CD4-positive, alpha-beta T cell treated with Interleukin-17A for 1 hour (primary cell): ENCODE measurements at places on chromosomes 5 and 9.

- DNase-seq, result no peak
Observed at GRCh38 chr9:95047452-95048224, 269.9 kb downstream of the FANCC start.

GRCh38 chr9:374736-375135, 160.1 kb downstream of the DOCK8 start:
- DNase-seq, result no peak

GRCh38 chr9:93194641-93195040, 10.7 kb downstream of the WNK2 start:
- no peak for DNase-seq

GRCh38 chr9:22228542-22228941, 218.1 kb upstream of the DMRTA1 start:
- DNase-seq, result no peak

DNA sequence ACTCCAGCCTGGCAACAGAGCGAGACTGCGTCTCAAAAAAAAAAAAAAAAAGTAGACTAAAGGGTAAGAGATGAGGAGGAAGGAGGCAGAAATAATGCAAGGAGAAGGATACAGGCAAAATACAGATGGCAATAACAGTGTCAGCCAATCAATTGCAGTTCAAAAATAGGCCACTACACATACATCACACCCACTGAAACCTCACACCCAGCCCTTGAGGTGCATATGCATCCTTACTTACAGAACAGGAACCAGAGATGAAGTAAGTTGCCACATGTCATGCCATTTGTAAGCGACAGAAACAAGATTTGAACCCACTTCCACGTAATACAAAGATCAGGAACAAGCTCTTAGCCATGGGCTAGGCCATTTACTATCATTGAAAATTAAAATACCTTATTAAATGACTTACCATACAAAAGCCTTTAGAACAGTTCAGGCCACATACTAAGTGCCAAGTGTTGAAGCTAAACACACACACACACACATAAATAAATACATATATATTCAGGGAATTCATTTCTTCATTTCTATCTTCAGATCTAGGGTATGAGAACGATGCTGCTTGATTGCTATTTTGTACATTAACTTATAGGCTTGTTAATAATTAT, 98.4 kb downstream of the FNBP1 start:
- DNase-seq, result peak; percentile 84

- no peak for DNase-seq
Observed at GRCh38 chr5:117590944-117591343, 1016.3 kb upstream of the SEMA6A start.

DNA sequence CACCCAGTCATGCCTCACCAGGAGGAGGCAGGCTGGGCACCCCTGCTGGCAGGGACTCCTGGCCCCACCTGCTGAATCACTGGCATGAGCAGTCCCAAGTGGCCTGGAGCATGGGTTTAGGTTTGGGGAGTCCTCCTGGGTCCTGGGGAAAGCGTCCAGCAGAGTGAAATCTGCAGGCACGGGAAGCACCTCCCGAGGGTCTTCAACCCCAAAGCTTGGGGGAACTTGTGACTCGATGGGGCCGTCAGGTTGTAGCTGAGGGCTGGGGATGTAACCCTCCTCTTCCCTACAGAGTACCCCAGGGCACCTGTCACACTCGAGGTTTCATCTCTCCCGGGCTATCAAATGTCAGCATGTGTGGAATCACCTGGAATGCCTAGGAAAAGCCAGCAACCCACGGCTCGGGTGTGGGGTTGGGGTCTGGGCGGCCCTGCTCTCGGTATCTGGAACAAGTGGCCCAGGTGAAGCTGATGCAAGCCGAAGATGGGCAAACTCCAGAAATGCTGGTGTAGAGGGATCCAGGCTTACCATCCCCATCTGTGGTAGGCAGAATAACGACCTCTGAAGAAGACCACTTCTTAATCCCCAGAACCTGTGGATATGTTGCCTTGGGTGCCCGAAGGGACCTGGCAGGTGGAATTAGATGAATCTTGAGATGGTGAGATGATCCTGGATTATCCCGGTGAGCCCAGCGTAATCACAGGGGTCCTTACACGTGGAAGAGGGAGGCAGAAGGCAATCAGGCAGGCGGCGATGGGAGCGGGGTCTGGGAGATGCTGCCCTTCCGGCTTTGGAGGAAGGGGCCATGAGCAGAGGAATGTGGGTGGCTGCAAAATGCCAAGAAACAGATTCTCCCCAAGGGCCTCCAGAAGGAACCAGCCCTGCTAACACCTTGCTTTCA, 6.1 kb upstream of the RASGEF1C start:
- DNase-seq, result no peak

GRCh38 chr9:114732823-114733222, 50.8 kb upstream of the TEX48 start:
- DNase-seq, result no peak

- DNase-seq, result no peak
Observed at GRCh38 chr5:176797456-176798050, 12.8 kb upstream of the UNC5A start.

- no peak for DNase-seq
Observed at GRCh38 chr5:115686738-115687074, 60.9 kb upstream of the TMED7 start.

GRCh38 chr9:78298046-78298765, 1.3 kb downstream of the PSAT1 start:
- DNase-seq, result no peak

DNA sequence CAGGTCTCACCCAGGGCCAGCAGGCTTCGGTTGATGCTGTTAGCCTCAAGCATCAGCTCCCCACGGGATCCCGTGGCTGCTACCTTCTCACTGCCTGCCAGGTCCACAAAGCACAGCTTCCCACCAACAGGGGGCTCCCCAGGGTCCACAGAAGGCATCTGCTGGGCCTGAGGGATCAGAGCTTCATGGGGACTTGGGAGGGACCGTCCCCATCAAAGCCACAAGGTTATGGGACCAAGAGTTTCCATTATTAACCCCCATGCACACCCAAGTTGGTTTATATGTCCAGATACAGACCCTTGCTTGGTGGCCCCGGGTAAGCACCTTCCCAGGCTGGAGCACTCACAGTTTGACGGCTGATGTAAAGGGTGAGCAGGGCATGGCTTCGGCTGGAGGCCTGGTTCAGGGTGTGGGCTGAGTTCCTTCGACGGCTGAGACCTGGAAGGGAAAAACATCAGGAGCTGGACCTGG, 3.0 kb downstream of the KIF12 start:
- DNase-seq, result no peak

GRCh38 chr9:90600029-90600428, 42.6 kb downstream of the DIRAS2 start:
- no peak for DNase-seq

DNA sequence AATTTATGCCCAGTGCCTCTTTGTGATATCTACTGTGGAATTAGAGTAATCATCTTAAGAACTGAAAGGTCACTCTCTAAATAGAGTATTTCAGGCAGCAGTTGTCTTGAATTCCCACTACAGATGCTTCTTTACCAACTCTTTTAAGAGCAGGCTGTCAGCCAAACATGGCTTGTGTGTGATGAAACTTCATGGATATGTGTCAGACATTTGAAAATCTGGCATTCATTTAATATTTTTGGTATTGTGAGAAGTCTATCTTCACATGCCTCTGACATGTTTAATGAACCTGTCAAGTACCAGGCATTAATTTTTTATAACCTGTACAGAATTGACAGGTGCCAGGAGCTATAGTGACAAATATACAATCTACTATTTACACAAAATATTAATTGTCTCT, 318.6 kb downstream of the CDH9 start:
- no peak for DNase-seq

- DNase-seq, result no peak
Observed at GRCh38 chr5:53942724-53943123, 367.6 kb downstream of the ARL15 start.

DNA sequence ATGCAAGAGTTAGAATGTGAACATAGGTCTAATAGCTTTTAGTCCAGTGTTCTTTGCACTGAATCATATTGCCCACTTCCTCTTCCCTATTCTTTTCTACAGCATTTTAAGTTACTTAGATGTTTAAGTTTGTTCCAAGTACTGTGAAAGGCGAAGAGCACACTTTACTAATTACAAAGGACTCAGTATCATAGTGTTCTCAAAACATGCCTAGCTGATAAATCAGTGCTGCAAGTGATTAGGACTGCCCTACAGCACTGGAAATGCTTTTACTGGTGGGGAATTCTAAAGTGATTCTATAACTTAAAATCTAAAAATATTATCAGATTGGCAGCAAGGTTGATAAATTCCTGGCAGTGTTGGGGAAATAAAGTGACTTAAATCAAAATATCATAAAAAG, 177.9 kb upstream of the KCNN2 start:
- no peak for DNase-seq

- no peak for DNase-seq
Observed at GRCh38 chr9:125867751-125868415, 120.7 kb downstream of the PBX3 start.

DNA sequence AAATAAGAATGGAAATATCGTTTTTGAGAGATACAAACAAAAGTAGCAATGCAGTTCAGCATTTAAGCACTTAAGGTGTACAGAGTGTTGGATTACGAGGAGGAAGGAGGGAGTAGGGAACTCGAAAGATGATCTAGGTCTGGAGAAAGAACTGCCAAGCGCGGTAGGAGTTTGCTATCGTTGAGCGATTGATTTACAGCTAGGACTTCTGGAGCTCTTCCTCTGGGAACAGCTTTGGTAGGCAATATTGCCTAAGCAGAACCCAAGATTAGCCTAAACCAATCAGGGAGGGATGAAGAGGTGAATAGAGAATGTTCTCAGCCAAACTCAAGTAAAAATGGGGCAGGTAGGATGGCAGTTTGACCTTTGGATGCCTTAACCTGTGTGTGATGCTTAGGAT, 965 bp downstream of the CLTA start:
- DNase-seq, result no peak

- no peak for DNase-seq
Observed at GRCh38 chr9:121607434-121608167, 43.8 kb upstream of the DAB2IP start.

DNA sequence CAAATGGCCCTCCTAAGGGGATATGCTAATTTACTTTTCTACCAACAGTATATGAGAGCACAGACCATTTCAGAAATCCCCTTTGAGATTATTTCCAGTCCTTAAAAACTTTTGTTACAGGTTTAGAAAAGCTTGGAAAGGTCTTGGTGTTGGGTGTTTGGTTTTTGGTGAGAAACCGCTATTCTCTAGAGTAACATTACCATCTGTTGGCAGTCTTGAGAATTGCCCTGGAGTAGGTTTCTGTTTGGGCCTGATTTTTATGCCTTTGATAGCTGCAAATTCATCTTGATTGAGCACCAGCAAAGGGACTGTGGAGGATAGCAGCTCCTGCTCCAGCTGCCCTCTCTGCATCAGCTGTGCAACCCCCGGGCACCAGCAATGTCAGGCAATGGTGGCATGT, 8.0 kb downstream of the NUDT2 start:
- peak; percentile 9 for DNase-seq

GRCh38 chr9:4617752-4618151, 44.3 kb upstream of the PLPP6 start:
- DNase-seq, result no peak

GRCh38 chr9:31597977-31598376, 786.5 kb upstream of the ACO1 start:
- DNase-seq, result peak; percentile 24

GRCh38 chr9:106600955-106601560, 261.9 kb upstream of the ZNF462 start:
- no peak for DNase-seq

DNA sequence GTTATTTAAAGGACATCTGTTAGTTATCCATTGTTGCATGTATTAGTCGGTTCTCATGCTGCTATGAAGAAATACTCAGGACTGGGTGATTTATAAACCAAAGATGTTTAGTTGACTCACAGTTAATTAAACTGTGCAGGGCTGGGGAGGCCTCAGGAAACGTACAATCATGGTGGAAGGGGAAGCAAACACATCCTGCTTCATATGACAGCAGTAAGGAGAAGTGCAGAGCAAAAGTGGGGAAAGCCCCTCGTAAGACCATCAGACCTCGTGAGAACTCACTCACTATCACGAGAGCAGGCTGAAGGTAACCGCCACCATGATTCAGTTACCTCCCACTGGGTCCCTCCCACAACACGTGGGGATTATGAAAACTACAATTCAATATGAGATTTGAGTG, 2064.1 kb downstream of the MAT2B start:
- DNase-seq, result no peak

DNA sequence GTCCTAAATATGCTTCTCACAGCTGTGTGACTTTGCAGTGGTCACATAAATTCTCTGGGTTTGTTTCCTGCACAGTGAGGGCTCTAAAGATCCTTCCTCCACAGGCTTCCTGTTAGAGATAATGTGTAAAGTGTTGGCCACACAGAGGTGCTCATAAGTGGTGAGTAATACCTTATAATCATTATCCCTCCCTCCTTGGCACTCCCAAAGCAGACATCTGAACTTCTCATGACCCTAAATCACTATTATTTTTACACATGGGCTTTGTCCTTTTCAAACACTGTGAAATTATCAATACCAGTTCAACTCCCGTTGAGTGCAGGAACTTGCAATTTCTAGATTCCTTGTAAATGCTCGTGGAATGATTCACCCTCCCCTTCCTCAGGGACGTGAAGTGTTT, 100.2 kb downstream of the BRINP1 start:
- no peak for DNase-seq

GRCh38 chr9:34623374-34624235, 3.3 kb upstream of the DCTN3 start:
- no peak for DNase-seq

- DNase-seq, result no peak
Observed at GRCh38 chr9:135617991-135618411, 21.3 kb downstream of the GLT6D1 start.

DNA sequence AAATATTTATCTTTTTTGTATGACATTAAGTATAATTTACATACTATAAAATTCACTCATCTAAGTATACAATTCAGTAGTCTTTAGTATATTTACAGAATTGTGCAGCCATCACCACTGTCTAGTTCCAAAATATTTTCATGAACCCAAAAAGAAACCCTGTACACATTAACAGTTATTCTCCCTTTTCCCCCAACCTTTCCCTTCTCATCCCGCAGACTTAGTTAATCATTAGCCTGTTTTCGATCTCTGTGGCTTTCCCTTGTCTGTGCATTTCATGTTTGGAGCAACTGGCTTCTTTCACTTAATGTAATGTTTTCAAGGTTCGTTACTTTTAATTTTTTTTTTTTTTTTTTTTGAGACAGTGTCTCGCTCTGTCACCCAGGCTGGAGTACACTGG, 37.5 kb downstream of the MTREX start:
- no peak for DNase-seq

DNA sequence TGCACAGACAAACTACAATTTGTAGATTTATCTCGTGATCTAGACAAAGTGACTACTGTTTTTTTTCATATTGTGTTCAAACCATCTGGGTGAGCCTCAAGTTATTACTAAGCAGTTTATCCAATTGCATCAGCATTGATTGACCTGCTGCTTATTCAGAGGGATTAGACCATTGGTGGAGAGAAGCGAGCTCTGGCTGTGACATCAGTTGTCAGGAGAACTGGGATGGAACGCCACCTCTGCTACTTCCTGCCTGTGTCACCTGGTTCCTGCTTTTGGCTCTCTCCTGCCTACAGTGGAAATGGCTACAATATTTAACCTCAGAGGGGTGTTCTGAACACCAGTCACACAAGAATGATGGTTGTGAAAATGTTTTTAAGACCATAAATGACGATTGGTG, 12.1 kb downstream of the NR4A3 start:
- DNase-seq, result no peak
